ENCODE measurements at places on chromosomes 13 and 19. TPM values are rescaled to one million over a fixed set of nuclear protein-coding genes. Genes with fewer than 3 reads are reported as not detected.

GRCh38 chr13:71828564-71828963 is 38.4 kb downstream of the DACH1 start:
- DNase-seq = no peak

DNA sequence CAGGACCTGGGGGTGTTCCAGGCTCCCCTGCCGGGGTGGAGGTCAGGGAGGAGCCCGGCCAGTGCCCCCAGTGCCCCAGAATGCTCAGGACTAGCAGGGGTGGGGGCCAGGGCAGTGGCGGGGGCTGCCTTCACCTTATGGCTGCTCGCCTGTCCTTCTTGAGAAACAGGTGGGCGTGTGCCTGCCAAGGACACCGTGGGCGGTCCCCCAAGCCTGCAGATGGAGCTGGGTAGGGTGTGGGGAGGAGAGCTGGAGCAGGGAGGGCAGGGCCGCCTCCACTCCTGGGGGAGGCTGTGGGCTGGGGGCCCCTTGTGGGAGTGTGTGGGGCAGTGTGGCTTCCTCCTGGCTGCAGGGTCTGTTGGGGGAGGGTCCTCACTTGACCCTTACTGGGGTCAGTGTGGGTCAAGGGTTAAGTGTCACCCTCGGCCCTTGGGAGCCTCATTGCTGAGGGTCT is 160.1 kb downstream of the KDM4B start:
- DNase-seq = no peak

NLRP7 gene
- total RNA-seq = not detected

MRPL34 gene
- 69.4 TPM for total RNA-seq

GRCh38 chr13:112721198-112722104 is 31.6 kb downstream of the ATP11A start:
- DNase-seq = no peak

DACT3 gene
- 4.4 TPM for total RNA-seq

RASL11A gene
- total RNA-seq = 1.9 TPM

ZNF793 gene
- total RNA-seq = not detected

- DNase-seq = no peak
Observed at GRCh38 chr13:23867027-23867491, 22.1 kb downstream of the MIPEP start.
